ENCODE measurements at places on chromosomes 4 and X.

GRCh38 chrX:68794461-68794860 lies 34.4 kb upstream of the EFNB1 start:
- DNase-seq, result no peak

- DNase-seq, result no peak
These were observed 87.4 kb upstream of the AMELX start for GRCh38 chrX:11205796-11206195.

DNA sequence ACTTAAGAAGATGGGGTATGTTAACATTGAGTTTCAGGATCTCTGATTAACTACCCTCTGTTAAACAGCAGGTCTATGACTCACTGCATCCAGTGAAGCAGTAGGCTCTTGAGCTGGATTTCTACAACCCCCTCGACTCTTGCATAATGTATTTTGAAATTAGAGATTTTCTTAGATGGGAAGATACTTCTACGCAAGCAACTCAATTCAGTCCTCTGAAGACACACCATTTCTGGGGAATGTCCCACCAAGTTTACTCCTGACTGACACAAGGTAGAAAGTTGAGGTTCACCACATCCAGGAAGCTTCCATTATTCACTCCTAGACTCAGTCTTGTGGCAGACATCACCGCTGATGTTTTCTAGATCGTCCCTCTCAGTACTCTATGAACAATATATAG lies 12.9 kb downstream of the PALLD start:
- DNase-seq, result peak; percentile 86

GRCh38 chr4:6749340-6750171 lies 33.0 kb upstream of the KIAA0232 start:
- no peak for DNase-seq

DNA sequence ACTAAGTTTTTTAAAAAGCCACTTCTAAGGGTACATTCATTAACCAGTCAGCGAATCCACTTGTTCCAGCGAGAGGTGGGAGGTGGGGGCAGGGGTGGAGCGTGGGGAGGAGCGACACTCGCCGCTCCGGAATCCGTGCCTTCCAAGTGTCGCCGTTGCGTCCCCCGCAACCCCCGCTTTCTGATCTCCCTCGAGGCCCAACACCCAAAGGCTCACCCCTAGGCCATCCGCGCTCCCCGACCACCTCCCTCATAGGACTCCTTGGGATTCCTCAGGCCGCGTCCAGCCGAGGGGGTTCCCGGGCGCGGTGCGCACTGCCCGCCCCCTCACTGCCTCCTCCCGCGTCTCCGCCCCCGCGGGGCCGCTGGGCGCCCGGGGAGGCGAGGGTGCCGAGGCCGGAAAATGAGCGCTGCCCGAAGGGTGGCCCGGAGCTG lies 108.1 kb upstream of the STOX2 start:
- DNase-seq, result no peak

- no peak for DNase-seq
These were observed 4.4 kb upstream of the FAT1 start for GRCh38 chr4:186727977-186728519.

GRCh38 chr4:121053601-121054143 lies 18.7 kb downstream of the NDNF start:
- peak; percentile 17 for DNase-seq

All from AG09309 (cell line).